Memory B cell (primary cell): ENCODE measurements at places on chromosomes 1 and 21.
A peak's percentile ranks its signal among the peaks of the same experiment; 100 is the strongest.

- no peak for DNase-seq
These were observed 68.7 kb upstream of the MROH9 start for GRCh38 chr1:170866646-170867045.

GRCh38 chr21:39004634-39005501, 178.4 kb downstream of the PSMG1 start:
- DNase-seq, result no peak

DNA sequence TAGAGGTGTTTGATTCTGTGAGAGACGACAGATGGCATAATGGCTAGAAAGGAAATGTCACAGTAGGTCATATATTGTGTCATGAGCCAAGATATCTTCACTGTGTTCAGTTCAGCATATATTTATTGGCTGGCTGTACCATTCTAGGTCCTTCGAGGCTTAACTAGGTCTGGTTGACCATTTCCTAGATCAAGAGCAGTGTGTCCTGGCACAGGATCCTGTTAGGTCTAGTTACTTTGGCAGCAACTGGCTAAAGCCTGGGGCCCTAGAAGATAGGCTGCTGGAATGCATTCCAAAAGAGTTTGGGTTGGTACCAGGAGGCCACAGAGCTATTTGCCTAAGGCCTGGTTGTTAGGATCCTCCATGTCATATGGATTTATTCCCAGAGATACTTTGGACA, 20.9 kb downstream of the ZBTB40 start:
- no peak for DNase-seq

DNA sequence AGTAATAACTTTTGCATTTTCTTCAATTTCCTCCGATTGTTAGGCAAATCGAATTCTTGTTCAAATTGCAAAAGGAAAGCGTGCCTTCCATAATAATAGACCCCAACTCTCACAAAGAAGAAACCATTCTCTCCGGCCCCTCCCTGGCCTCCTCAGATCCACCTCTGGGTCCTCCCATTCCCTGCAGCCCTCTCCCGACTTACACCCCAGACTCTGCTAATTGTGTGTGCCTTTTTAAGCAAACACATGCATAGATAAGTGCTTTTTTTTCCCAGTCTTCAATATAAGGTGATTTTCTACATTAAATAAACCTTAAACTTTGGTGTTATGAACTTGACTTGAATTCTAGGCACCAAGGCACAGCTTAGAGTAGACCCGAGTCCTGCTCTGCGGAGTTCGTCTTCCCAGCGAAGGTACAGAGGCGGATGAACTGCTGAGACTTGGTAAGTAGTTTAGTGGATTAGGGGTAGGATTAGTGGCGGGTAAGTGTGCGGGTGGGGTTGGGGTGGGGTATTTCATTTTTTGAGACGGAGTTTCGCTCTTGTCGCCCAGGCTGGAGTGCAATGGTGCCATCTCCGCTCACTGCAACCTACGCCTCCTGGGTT, 1.5 kb downstream of the L1TD1 start:
- no peak for DNase-seq

DNA sequence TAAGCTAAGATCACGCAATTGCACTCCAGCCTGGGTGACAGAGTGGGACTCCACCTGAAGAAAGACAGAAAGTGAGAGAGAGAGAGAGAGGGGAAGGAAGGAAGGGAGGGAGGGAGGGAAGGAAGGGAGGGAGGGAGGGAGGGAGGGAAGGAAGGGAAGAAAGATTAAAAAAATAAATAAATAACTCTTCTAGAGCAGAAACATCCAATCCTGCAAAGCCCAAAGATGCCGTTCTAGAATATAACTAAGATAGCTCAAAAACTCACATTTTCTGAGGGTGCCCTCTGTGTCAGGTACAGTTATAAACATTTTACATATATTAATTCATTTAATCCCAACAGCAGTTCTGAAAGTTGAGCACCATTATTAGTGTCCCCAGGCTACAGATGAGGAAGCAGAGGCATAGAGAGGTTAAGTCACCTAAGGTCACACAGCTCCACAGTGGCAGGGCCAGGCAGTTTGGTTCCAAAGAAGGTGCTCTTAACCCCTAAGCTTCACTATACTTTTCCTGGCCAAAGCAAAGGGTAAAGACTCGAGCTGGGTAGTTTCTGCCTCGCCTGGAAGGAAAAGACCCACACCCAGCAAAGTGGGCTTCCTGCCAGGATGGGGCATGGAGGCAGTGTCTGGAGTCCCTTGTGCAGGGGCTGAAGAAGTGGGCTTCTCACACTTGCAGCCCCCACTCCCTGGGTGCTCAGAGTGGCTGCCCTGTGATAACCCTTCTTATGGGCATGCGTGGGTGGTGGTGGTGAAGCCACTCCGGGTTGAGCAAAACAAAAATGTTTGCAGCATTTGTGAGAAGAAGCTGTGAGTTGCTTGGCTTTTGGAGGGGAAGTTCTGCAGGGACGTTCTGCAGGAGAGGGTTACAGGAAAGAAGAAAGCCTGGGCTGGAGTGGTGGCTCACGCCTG, 7.9 kb upstream of the PIK3CD start:
- DNase-seq, result no peak

DNA sequence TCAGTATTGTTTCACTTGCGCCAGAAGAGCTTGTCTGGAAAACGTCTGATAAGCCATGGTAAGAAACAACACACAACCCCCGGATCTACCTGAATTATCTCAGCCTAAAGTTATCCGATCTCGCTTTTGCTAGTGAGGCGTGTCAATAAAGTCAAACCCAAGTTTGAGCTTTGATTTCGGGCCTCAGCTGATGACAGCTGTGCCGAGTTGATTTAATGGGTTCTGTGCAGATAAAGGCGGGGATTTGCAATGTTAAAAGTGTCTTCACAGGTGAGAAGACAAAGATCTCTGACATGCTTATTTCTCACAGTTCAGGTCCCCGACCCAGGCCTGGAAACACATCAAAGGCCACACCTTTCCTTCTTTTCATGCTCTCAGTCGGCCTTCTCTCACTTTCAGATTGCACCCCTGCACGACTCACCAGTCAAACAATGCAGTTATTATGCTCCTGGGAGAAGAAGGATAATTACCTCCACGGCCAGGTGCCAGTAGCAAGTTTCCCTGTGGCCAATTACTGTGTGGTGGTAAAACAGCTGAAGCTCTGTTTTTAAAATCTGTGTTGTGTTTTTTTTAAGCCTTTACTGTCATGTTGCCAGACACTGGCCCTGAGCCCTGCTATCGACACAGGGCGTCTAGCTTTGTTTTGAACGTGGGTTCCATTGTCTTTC, 245.3 kb upstream of the RUNX1 start:
- DNase-seq, result no peak

DNA sequence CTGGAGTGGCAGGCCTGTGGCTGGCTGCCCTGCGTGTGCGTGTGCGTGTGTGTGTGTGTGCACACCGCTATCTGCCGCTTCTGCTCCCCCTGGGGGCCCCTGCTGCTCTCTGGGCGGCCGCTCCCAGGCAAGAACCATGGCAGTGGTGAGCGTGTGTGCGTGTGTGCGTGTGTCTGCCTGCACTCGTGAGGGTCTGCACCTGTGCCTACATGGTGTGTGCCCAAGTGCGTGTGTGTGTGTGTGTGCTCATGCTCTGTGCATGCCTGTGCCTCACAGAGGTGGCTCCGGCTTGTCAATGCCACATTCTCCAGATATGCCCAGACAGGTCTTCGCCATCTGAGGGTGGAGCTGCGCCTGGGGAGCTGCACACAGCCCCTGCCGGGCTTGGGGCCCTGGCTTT, 18.7 kb upstream of the PEX10 start:
- DNase-seq, result no peak

DNA sequence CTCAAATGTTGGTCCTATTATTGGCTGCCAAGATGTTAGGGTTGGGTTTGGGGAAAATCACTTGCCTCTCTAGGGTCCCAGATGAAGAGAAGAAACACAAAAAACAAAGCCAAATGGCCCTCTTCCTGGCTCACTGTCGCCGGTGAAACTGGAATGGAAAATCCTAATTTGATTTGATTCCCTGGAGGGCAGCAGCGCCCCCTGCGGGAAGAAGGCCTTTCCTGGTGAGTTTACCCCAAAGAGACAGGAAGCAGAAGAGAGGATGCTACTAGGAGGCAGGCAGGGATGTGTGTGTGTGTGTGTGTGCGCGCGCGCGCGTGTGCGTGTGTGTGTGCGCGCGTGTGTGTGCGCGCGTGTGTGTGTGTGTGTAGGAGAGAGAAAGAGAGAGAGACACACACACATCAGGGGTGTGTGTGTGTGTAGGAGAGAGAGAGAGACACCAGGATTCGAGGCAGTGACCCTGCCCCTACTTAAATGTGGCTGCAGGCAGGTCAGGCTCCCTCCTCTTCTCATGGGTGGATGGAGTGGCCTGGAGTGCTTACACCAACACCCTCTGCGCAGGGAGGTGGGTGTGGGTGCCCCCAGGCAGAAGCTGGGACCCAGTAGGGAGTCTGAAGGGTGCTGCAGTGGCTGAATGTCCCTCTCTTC, 3.1 kb upstream of the SELENON start:
- peak; percentile 53 for DNase-seq

- no peak for DNase-seq
These were observed 56.4 kb downstream of the SLC45A1 start for GRCh38 chr1:8374356-8374755.

GRCh38 chr1:47753808-47754207, 243.4 kb downstream of the TRABD2B start:
- no peak for DNase-seq

DNA sequence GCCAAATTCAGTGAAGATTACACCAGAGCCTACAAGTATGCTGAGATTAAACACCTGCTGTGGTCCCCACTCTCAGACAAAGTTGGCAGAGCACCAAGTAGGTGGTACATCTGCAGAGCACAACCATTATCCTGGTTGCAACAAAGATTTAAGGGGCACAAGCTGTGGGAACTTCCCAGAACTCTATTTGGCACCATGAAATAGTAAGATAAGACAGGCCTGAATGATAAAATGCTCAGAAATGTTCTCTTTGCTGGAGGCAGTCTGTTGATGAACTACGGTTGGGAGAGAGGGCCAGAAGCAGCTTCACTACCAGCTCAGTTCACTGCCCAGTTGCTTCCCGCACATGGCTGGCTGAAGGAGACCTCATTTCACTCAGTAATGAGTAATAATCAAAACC, 19.9 kb downstream of the RPL5 start:
- no peak for DNase-seq

DNA sequence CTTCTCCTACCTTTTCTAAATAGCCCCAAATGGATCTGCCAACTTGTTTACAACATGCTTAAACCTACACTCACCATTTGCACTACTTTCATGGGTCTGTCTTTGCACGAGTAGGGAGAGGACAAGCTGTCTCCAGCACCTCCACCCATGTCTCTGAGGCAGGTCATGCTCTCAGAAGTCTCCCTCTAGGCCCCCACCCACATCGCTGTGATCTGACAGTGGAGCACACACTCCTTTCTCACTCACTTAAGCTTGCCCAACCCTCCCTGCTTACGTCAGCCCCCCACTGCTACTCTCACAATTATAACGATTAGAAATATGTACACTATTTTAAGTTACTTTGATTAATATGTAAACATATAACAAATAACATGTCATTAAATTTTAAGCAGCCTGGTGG, 141.1 kb downstream of the KCNH1 start:
- DNase-seq, result no peak

GRCh38 chr1:155107309-155108264, 20.1 kb upstream of the EFNA1 start:
- no peak for DNase-seq

DNA sequence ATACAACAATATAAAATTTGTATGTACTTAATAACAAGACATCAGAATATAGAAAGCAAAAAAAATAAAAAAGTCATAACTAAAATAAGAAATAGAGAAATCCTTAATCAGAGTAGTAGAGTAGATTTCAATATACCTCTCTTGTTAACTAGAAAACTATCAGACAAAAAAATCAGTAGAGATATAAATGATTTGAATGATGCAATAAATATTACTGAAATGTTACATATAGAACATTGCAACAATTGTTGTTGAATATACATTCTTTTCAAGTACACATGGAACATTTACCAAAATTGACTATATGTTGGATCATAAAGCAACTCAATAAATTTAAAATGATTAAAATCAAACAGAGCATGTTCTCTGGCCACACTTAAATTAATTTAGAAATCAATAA, 31.9 kb upstream of the ADAR start:
- DNase-seq, result no peak

DNA sequence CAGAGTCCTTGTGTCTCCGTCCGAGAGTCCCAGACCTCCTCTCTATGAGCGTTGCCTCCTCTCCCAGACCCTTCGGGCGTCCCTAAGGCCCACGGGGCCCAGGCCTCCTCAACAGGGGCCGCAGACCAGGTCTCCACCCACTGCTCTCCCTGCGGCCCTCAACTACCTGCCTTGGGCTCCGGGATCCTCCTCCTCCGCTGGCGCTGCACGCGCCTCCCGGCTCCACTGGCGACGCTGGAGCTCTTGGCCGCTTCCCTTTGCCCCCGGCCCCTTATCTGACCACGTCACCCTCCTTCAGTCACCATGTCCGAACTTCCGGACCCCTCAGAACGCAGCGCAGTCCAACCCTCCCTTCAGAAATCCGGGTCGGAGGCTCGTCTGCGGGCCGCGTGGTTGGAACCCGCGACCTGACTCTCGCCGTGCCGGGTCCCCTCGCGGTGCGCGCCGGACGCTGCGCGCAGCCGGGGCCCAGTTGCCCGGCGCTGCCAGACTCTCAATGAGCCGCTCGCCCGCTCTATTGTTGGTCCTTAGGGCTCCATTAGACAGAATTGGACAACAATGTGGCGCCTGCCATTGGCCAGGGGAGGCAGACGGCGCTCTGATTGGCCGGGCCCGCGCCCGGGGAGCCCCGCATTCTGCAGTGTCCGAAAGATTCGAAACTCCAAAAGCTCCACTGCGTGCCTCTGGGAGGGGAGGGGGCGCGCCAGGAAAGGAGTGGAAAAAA, at the start of gene DMRTA2:
TSS of gene DMRTA2 (minus strand) at position 498 of the 724 bp plus-strand sequence. CDS start 1,907 bp downstream, outside the sequence.
- peak; percentile 18 for DNase-seq

DNA sequence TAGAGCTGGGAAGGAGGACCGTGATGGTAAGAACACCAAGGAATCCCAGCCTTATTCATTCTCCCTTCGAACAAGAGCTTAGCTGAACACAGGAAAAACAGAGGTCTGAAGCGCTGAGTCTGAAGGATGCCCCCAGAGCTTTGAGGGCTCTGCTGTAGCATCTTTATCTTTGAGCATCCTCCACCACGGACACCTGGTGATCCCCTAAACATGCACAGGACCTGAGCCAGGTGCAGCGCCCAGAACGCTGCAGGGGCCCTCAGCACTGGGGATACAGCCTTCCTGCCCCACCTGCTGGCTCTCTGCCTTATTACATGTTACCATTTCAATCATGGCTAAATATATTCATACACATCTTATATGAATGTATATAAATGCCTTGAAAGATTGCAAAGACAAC, 7.7 kb upstream of the GPATCH4 start:
- DNase-seq, result peak; percentile 59

- no peak for DNase-seq
These were observed 255.8 kb upstream of the CACYBP start for GRCh38 chr1:174743654-174744561.

DNA sequence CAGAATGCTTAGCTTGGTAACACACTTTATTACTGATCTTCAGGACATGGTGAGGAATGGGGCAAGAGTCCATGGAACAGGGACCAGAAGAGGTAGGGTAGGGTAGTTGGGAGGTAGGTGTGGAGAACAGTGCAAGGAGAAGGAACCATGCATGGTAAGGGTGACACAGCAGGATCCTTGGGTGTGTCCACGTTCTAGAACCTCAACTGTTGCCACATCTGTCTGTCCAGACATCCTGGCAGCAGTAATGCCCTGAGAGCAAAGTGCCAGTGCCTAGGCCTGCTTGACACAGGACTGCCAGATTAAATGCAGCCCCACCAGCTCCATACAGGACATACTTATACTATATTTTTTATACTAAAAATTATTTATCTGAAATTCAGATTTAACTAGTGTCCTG, 13.9 kb downstream of the DMAP1 start:
- DNase-seq, result no peak
